ENCODE measurements at places on chromosomes 5 and 9.

- DNase-seq, result no peak
Observed at GRCh38 chr9:14296495-14297113, 17.3 kb downstream of the NFIB start.

DNA sequence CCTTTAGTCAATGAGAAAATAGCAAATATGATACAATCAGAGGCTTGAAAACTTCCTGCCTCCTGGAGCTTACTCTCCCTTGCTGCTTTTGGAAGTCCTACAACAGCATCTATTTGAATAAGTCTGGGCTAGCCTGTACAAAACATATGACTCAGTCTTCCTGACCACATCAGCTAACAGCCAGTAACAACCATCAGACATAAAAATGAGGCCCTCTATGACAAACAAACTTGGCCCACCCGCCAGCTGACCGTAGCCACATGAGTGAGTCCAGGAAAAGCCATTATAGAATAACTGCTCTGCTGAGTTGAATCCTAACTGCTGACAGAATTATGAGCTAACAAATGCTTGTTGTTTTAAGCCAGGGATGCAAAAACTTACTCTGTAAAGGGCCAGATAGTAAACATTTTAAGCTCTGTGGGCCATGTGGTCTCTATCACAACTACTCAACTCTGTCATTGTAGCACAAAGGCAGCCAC, 347.6 kb downstream of the PTPRD start:
- DNase-seq, result peak; percentile 91

- no peak for DNase-seq
Observed at GRCh38 chr9:85108746-85109145, 439.2 kb downstream of the NTRK2 start.

GRCh38 chr5:155943516-155944407, 383.2 kb upstream of the SGCD start:
- DNase-seq, result peak; percentile 73

GRCh38 chr9:93115486-93116071, 18.5 kb downstream of the NINJ1 start:
- no peak for DNase-seq

- no peak for DNase-seq
Observed at GRCh38 chr5:19122923-19123322, 865.1 kb downstream of the CDH18 start.

GRCh38 chr9:35736201-35736633, 3.8 kb downstream of the CREB3 start:
- peak; percentile 69 for DNase-seq

DNA sequence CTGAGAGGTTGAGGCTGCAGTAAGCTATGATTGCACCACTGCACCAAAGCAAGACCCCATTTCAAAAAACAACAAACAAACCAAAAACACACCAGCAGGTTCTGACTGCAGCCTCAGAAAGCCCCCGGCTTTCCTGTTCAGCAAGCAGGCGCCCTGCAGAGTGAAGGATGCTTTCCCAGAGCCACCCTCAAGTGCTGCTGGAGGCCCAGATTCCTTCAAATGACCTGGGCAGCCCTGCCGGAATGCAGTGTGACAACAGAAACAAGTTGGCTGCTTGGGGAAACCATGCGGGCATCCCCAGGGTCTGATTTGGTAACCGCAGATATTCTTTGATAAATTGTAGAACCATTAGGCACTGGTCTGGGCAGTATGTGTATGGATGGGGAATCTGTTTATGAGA, 35.7 kb upstream of the GNE start:
- no peak for DNase-seq

DNA sequence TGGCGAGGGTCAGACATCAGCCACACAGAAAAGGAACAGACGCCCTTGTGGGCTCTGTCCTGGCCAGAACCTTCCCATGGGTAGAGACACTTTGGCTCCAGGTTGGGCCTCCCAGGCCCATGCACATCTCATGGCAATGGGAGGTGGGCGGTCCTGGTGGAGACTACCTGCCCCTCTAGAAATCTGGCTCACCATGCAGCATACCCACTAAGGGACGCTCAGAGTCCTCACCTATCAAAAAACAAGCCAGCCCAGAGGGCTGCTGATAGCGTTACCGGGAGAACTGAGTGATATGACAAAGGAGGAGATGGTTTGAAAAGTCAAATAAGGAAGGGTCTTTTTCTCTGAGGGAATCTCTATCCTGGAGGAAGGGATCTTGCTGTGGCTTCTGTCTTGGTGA, 62.1 kb downstream of the C5orf15 start:
- no peak for DNase-seq

GRCh38 chr5:134938030-134938429, 29.7 kb upstream of the CATSPER3 start:
- DNase-seq, result no peak

- no peak for DNase-seq
Observed at GRCh38 chr5:51138164-51138563, 245.1 kb upstream of the ISL1 start.

DNA sequence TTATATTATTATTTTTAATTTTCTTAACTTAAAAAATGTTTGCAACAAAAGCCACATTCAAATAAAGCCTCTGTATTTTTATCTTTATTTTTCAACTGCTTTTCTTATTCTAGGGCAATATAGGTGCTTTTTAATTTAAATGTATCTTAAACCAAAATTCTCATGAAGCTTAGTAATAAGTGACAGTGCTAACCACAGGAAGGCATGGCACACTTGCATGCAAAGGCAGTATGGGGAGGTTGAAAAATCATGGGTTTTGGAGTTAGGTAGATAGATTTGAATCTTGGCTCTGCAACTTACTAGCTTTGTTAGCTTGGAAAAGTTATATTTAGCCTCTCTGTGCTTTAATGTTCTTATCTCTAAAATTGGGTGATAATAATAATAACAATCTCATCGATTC, 458.0 kb downstream of the DMAC1 start:
- DNase-seq, result no peak

DNA sequence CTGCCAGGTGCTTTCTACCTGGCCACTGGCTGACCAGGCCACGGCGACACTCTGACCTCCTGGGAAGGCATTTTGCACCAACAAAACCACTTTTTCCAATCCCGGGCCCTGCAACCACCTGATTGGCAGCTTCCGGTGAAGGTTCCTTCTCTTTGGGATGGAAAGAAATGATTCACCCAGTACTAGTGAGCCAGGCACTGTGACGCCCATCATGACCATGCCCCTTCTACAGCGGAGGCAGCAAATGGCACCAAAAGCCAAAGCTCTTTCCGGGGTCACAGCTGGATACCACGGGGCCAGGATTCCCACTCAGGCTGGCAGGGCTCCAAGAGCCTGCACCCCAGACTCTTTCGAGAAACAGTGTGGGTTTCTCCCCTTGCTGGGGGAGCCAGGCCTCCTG, 4.7 kb downstream of the NOTCH1 start:
- no peak for DNase-seq

DNA sequence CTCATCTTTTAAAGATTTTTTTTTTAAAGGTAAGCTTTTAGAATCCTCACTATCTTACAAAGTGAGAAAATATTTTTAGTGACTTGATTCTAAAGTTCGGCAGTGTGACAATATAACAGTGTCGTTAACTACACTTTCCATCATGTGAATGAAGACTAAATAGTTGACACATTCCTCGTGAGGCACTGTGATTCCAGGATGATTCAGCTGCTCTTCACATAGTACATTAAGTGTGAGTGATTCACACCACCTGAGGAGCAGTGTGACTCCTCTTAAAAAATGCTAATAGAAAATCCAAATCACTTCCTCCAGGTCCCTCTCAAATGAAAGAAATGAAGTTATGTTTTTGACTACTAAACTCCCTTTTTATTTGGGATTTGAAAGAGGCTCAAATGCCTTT, 589.5 kb downstream of the GABRG2 start:
- no peak for DNase-seq

GRCh38 chr5:36945687-36946086, 69.1 kb downstream of the NIPBL start:
- no peak for DNase-seq
